ENCODE measurements at places on chromosomes 6 and 20.

DNA sequence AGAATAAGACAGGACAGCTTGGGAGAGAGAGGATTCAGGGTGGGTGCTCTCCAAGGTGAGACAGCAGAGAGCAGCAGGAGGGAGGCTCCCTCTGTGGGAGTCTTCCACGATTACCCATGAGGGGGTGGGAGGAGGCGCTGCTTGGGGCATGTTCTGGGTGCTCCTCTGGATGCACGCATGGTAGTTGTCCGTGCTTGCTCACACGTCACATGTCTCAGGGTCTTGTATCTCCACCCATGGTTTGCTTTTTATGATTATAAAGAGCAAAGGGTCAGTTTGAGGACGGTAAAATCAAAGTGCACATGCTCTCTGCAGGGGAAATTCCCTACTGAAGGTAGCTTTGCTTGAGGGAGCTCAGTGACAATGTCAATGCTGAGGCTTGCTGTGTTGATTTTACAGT is 338.4 kb downstream of the THBS2 start:
- DNase-seq, result no peak

DNA sequence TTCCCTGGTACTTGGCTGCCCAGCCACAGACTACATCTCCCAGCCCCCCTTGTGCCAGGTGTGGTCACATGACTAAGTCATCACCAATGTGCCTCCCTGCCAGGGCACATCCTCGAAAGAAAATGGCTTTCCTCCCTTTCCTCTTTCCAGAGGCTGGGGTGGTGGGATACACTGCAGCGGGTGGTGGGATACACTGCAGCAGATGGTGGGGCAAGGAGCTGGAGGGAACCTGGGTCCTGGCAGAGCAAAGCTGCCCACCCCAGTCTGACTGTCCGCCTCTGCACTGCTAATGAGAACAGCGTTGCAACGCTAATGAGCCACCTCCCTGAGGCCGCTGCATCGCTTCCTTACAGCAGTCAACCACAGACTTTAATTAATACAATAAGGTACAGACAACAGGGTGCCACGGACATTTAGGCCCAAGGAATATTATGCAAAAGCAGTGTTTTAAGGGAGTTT is 125.3 kb downstream of the PREX1 start:
- DNase-seq, result no peak

- DNase-seq, result no peak
Measured at GRCh38 chr6:71258078-71258866, 30.3 kb upstream of the OGFRL1 start.

DNA sequence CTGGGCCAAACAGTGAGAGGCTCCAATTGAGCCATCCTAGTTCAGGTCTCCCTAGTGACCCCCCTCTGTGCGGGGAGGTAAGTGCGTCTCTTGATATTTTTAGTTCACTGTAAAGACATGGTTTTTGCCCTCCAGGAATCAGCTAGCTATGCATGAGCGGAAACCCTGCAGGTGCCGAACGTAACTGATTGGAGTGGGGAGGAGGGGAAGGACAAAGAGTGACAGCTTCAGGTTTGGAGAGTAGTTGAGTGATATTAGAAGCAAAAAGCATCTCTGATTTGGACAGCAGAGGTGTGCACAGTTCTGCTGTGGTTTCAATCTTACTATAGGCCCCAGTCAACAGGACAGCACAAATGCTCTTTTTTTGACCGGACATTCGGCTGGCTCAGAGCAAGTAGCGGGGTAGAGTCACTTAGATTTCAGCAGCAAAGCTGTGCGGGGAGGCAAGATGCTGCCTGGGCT is 31.8 kb downstream of the TBC1D7 start:
- no peak for DNase-seq

GRCh38 chr20:63941282-63942081 is 14.7 kb downstream of the UCKL1 start:
- DNase-seq, result peak; percentile 89

Data from activated naive CD4-positive, alpha-beta T cell treated with anti-CD3 and anti-CD28 coated beads, Interleukin-2, amount 10 ng/mL, durations not matched to agents 7 days and 5 days (primary cell).